Left cardiac atrium (tissue), 4 donors: ENCODE measurements at places on chromosomes 4 and X.

GRCh38 chr4:144410230-144410783 is 235.6 kb upstream of the HHIP start:
- DNase-seq: no peak

- no peak for DNase-seq
Measured at GRCh38 chrX:150465881-150466775, 102.3 kb upstream of the MTM1 start.

GRCh38 chr4:86848732-86849619 is at the start of gene SLC10A6:
TSS of gene SLC10A6 (minus strand) at chr4:86849384. CDS start at chr4:86849115, 269 bp downstream.
- no peak for DNase-seq

- DNase-seq: no peak
Measured at GRCh38 chr4:89380980-89381379, 73.4 kb upstream of the GPRIN3 start.

GRCh38 chrX:10457092-10457491 is 163.3 kb downstream of the MID1 start:
- DNase-seq: peak; percentile 27

- no peak for DNase-seq
Measured at GRCh38 chr4:109091727-109092409, 210.6 kb downstream of the COL25A1 start.

- DNase-seq: no peak
Measured at GRCh38 chr4:5082376-5082775, 31.1 kb downstream of the STK32B start.

GRCh38 chrX:18883234-18883960 is 100.5 kb downstream of the PHKA2 start:
- peak; percentile 66 for DNase-seq

DNA sequence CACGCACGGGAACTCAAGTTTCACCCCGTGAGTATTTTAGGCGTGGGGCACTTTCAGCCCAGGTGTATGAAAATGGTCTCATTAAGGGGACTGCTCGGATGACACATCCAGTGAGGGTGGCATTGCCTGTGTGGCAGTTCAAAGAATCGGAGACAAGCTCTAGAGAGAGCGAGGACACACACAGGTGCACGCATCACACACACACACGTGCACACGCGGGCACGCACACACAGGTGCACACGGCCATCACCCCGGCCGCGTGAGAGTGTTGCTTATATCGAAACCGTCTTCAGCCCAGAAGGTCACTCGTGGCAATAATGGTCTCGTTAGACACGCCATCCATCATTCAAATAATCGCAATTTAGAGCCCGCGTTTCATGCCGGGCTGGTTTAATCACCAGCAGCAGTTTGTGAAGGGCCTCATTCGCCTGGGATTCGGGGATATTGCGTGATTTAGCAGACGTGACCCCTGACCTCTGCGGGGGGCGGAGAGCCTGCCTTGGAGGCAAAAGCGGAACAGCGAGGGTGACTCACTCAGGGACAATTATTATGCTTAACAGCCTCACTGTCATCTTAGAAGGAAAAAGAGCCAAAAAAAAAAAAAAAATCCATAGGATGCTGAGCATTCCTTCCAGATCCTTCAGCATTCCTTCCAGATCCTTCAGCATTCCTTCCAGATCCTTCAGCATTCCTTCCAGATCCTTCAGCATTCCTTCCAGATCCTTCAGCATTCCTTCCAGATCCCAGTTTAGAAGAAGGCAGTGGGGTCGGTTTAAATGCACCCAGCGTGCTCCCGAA is 89.4 kb upstream of the PPP2R3B start:
- no peak for DNase-seq

- DNase-seq: peak; percentile 97
Measured at GRCh38 chr4:119300101-119300978, 21.6 kb downstream of the FABP2 start.

DNA sequence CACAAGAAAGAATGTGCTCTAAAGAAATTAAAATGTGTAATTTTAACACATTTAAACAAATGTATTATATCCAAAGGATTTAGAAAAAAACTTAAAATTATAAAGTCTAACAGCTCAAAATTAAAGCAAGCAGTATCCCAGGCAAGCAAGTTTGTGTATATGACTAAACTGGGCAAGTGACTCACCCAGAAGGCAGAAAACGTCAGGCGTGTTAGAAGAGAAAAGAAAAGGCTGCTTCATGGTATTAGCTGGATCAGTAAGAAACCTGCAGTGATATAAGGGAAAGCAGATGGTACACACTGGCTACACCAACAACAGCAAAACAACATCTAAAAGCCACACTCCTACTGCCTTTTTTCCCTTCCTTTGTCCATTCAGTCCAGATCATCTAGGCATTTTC is 250.6 kb upstream of the NDST3 start:
- no peak for DNase-seq
